ENCODE measurements at places on chromosomes 13 and 19. TPM values are rescaled to one million over a fixed set of nuclear protein-coding genes. Genes with fewer than 3 reads are reported as not detected.

Gene CADM4
- total RNA-seq = 11.9 TPM

Gene CRX
- total RNA-seq = not detected

Gene ACTMAP
- 4.1 TPM for total RNA-seq

Gene CPAMD8
- 13.9 TPM for total RNA-seq

Gene COL5A3
- 4.5 TPM for total RNA-seq

Gene ZBTB32
- not detected for total RNA-seq

- H3K4me1 ChIP-seq = peaks cover 6% of the 10 kb centered on the region
- no peak overlapping the region for H3K27ac ChIP-seq
- H3K4me3 ChIP-seq = no peak overlapping the region
- H3K36me3 ChIP-seq = no peaks in the 10 kb centered on the region
- no peaks in the 10 kb centered on the region for H3K27me3 ChIP-seq
- DNase-seq = no peak
Measured at GRCh38 chr19:18523841-18524240, 2.0 kb upstream of the ELL start.

DNA sequence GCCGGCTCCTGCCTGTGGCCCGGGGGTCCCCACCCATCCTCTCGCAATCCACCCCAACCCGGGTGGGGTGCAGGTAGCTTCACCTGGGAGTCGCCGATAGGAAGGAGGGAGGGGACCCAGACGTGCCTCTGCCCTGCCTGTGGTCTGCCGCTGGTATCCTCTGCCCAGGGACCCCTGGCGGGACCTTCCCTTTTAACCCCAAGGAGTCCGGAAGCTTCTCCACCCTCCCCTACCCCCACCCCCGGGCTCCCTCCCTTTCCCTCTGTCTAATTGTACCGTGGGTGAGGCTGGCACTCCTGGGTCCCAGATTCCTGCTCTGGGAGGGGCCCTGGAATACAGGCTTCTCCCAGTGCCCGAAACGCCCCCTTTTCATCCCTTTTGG is at the start of gene KLK10:
TSS of gene KLK10 (minus strand) at position 166 of the 382 bp plus-strand sequence. CDS start 579 bp downstream, outside the sequence.
- no peak within 1 kb of the TSS for H3K27ac ChIP-seq
- peaks cover 5% of the 10 kb centered on the region for H3K4me1 ChIP-seq
- no peaks in the 10 kb centered on the region for H3K36me3 ChIP-seq
- DNase-seq = no peak
- no peak within 1 kb of the TSS for H3K4me3 ChIP-seq

DNA sequence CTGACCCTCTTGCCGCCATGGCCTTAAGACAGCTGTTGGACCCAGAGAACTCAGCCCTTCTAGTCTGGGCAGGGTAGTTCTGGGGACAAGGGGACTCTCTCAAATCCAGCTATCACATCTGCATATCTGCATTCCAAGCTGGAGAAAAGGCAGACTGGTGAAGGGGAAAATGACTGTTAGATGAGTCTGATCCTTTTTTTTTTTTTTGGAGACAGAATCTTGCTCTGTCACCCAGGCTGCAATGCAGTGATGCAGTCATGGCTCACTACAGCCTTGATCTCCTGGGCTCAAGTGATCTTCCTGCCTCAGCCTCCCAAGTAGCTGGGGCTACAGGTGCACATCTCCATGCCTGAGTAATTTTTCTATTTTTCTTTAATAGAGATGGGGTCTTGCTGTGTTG is 114.3 kb downstream of the SIPA1L3 start:
- H3K4me3 ChIP-seq = no peak overlapping the region
- no peak for DNase-seq
- H3K27ac ChIP-seq = no peak overlapping the region
- H3K36me3 ChIP-seq = no peaks in the 10 kb centered on the region
- no peaks in the 10 kb centered on the region for H3K27me3 ChIP-seq

GRCh38 chr19:31658993-31659896 is 310.0 kb upstream of the TSHZ3 start:
- no peak for DNase-seq
- H3K36me3 ChIP-seq = no peaks in the 10 kb centered on the region
- H3K27ac ChIP-seq = no peak overlapping the region
- H3K4me3 ChIP-seq = no peak overlapping the region
- H3K27me3 ChIP-seq = no peaks in the 10 kb centered on the region

DNA sequence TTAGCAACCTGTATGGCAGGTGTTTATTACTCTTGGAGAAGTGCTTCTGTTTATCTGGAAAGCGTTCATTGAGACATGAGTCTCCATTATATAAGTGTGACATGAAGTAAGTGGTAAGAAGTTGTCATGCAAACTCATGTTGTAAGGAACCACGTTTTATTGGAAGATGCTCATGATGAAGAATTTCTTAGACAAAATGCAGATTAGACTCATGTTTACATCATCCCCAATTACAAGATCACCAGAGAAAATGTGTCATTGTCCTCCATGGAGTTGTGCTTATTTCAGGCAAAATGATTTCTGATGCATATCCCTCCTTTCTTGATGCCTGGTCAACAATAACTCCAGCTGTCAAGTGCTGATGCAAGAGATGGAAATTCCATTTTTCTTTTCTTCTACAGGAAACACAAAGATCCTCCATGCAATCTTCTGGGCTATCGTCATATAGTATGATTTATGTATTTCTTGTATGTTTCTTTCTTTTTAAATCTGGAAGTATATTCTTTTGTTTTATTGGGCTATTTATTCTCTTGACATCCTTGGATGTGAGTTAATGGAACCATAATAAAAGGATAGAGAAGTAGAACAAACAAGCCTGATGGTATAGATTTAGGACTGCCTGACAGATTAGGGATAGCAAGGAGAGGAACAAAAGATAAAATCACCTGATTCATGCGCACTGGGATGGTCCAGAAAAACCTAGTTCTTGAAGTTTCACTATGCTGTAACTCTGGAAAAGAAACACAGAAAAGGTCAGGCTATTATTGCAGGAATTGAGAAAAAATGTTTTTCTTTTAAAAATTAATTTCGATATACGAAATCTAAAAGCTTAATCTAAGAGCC is 50.7 kb upstream of the DIAPH3 start:
- no peak overlapping the region for H3K27ac ChIP-seq
- no peak for DNase-seq
- H3K4me3 ChIP-seq = no peak overlapping the region
- H3K36me3 ChIP-seq = no peaks in the 10 kb centered on the region

- H3K4me1 ChIP-seq = no peaks in the 10 kb centered on the region
- H3K27me3 ChIP-seq = no peaks in the 10 kb centered on the region
- no peak overlapping the region for H3K27ac ChIP-seq
- no peak overlapping the region for H3K4me3 ChIP-seq
- peaks cover 62% of the 10 kb centered on the region for H3K36me3 ChIP-seq
Measured at GRCh38 chr19:44875666-44876451, 15.2 kb upstream of the TOMM40 start.

GRCh38 chr13:49670828-49671227 is 20.5 kb downstream of the EBPL start:
- H3K36me3 ChIP-seq = no peaks in the 10 kb centered on the region
- H3K4me3 ChIP-seq = no peak overlapping the region
- DNase-seq = no peak
- H3K4me1 ChIP-seq = no peaks in the 10 kb centered on the region
- no peak overlapping the region for H3K27ac ChIP-seq
- no peaks in the 10 kb centered on the region for H3K27me3 ChIP-seq

DNA sequence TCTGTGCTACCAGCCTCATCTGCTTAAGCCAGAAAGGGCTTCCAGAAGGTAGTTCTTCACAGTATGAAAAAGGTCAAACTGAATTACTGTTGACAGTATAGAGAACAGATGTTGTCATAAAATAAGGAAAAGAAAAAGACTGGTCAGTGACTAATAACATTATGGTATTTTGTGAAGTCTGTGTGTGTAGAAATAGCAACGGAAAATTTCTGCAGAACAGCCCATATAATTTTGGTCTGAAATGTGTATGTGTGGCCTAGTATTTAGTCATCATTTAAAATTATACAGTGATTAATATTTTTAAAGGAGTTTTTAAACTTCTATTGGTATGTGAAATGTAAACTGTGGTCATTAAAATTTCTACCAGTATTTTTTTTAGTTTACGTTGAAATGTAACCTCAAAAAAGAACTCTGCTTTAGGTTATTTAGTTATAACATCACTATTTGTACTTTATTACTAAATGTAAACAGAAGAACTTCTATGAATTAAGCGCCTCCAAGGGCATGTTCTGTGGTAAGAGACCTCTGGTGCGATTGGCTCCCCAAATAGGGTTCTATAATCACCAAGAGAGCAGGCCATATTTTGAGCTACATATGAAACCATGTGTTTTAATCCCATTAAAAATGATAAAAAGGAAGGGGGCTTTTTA is 3.3 kb upstream of the GPR183 start:
- no peak for DNase-seq
- no peak overlapping the region for H3K27ac ChIP-seq
- no peak overlapping the region for H3K4me3 ChIP-seq

GRCh38 chr13:112347986-112348385 is 28.2 kb upstream of the SPACA7 start:
- H3K27me3 ChIP-seq = no peaks in the 10 kb centered on the region
- peaks cover 9% of the 10 kb centered on the region for H3K4me1 ChIP-seq
- DNase-seq = no peak
- no peak overlapping the region for H3K27ac ChIP-seq
- H3K36me3 ChIP-seq = no peaks in the 10 kb centered on the region

DNA sequence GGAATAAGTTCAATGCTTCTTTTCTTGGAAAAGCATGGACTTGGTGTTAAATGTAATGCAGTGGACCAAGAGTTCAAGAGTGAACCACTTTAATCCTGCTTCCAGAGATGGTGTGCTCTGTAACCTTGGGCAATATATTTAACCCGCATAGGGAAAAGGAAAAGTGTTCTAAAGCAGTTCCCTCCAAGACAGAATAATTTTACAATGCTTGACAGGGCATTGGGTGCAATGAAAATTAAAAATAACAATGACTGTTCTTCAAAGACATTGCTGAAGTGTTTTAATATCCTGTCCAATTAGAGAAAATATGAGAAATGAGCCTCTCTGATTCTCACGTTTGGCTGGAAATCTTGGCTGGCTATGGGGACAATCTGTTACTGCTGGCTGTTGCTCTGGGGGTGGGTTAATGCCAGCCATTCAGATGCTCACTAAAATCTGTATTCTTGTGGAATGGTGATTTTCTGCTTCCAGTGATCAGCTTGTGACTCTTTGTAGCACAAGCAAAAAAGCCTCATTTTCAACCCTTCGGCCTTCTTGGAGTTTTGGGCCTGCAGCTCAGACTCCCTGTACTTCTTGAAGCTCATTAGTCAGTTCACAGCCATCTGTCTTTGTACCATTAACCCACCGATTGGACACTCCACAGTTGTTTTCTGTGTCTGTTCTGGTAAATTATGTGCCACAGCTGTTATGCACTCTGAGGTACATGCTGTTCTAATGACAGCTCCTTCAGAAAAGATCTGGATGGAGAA is 310.6 kb downstream of the LMO7 start:
- no peaks in the 10 kb centered on the region for H3K27me3 ChIP-seq
- H3K27ac ChIP-seq = no peak overlapping the region

DNA sequence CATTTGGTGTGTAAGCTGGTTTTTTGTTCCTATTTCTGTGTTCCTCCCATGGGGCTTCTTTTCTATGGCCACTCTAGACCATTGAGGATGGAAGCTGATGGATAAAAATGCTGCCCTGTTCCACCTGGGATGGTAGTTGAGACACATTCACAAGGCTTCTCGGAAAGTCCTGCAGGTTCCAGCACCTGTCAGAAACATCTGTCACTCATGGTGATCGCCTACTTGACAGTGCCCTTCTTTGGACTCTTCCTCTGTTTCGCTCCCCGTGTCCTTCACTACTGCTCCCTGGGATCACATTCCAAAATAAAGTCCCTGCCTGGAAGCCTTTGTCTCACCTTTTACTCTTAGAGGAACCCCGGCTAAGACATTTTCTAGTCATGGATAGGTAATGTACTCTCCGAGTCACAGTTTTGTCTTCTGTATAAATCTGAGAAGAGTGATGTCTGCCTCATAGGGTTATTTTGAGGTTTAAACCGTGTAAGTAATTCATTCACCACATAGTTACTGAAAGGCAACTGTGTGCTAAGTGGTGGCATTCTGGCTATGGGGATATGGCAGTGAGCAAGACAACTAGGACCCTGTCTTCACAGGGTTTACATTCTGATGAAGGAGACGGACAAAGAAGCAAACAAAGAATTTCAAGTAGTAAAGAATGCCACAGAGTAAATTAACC is 21.0 kb downstream of the UBAC2 start:
- H3K4me1 ChIP-seq = peaks cover 23% of the 10 kb centered on the region
- H3K36me3 ChIP-seq = no peaks in the 10 kb centered on the region
- H3K4me3 ChIP-seq = no peak overlapping the region

DNA sequence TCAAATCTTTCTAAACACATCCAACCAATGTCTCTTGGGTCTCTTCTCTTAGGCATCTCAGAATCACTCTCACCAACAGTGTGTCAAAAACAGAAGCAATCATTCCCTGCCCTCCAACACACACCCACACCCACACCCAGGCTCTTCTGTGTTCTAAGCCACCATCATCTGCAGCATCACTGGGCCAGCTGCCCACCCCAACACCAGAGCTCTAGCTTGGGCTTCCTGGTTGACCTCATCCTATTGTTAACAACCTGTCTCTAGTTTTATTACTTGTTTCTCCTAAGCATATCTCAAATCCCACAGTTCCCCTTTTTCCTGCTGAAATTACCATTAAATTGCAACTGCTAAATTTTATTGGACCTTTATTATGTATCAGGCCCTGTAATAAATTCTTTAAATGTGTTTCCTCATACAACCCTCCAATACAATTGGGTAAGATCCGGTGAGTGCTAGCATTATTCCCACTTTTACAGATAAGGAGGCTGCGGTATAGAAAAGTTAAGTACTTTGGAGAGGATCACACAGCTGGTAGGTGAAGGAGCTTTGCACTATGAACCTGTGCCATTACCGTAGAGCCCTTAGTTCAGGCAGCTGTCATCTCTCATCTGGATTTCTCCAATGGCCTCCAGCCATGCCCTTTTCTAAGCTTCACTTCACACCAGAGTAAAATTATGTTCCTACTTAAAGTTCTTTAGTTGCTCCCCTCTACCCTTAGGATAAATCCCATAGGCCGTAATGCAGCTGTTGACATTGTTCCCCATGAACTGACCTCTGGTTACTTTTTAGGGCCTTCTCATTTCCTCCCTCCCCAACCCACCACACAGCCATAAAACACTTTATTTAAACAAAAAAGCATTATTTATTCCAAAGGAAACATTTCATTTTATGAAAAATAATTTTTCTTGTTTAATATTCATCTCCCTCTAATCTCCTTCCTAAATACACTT is 227.7 kb downstream of the B3GLCT start:
- no peak for DNase-seq
- no peak overlapping the region for H3K4me3 ChIP-seq
- no peak overlapping the region for H3K27ac ChIP-seq

- H3K4me1 ChIP-seq = no peaks in the 10 kb centered on the region
- no peaks in the 10 kb centered on the region for H3K36me3 ChIP-seq
- no peaks in the 10 kb centered on the region for H3K27me3 ChIP-seq
- no peak for DNase-seq
Measured at GRCh38 chr19:7817801-7818200, 12.2 kb upstream of the EVI5L start.

GRCh38 chr19:43586346-43586745 is 9.6 kb downstream of the IRGQ start:
- no peaks in the 10 kb centered on the region for H3K4me1 ChIP-seq
- DNase-seq = no peak
- no peaks in the 10 kb centered on the region for H3K36me3 ChIP-seq
- H3K27me3 ChIP-seq = no peaks in the 10 kb centered on the region
- H3K4me3 ChIP-seq = no peak overlapping the region

GRCh38 chr13:110965038-110965754 is 50.3 kb upstream of the ANKRD10 start:
- H3K27ac ChIP-seq = no peak overlapping the region
- no peaks in the 10 kb centered on the region for H3K4me1 ChIP-seq
- H3K36me3 ChIP-seq = no peaks in the 10 kb centered on the region
- DNase-seq = no peak
- no peaks in the 10 kb centered on the region for H3K27me3 ChIP-seq

GRCh38 chr13:79387853-79388252 is 18.2 kb downstream of the RBM26 start:
- H3K36me3 ChIP-seq = no peaks in the 10 kb centered on the region
- H3K4me3 ChIP-seq = no peak overlapping the region
- peaks cover 28% of the 10 kb centered on the region for H3K4me1 ChIP-seq

Data from thyroid gland (tissue), 4 donors.